Right lobe of liver (tissue), 6 donors: ENCODE measurements at places on chromosomes 12 and 14.

DNA sequence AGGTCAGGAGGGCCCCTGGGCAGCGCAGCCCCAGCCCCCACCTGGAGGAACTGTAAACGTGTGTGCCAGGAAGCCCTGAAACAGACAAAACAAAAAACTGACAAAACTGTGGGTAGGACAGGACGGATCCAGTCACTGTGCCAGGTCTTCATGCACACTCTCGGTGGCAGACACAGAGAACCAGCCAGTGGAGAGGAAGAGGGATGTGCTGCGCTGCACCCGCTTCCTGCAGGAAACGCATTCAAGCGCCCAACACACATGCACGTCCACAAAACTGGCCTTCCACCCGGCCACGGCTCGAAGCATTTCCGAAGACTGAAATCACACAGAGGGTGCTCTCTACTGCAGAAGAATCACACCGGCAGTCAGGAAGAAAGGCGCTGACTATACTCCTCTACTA, 16.9 kb downstream of the BRF1 start:
- DNase-seq: no peak

DNA sequence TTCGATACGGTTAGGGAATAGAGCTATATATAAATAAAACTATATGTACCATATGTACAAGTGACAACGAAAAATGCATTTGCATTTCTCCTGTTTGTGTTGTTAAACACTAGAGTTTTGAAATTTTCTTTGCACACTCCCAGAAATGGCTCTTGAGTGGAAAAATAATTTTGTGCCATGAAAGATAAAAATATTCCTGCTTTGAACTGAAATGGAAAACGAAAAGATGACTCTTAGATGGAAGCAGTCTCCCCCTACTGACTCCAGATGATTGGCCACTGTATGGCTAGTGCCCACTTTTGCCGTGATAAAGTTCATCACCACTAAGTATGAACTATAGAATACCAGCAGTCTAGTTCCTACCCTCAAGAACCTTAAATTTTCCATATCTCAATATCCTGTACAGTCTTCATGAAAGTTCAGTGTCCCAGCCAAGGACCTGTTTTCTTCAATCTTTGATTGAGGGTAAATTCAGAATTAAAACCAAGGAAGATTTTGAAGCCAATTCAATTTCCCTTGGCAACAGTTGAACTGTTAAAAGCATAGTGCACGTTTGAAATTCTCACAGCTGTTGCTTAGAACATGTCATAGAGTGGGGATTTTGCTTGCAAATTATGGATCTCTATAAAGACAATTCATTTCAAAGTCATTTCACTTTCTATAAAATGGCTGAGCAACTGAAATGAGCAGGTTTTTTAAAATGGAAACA, 1.6 kb upstream of the PPP2R5E start:
- no peak for DNase-seq

- DNase-seq: no peak
Observed at GRCh38 chr12:89960607-89961394, 252.2 kb upstream of the ATP2B1 start.

- DNase-seq: no peak
Observed at GRCh38 chr12:101064721-101065120, 145.3 kb downstream of the SLC5A8 start.

GRCh38 chr14:96997269-96997668, 200.1 kb downstream of the VRK1 start:
- no peak for DNase-seq

DNA sequence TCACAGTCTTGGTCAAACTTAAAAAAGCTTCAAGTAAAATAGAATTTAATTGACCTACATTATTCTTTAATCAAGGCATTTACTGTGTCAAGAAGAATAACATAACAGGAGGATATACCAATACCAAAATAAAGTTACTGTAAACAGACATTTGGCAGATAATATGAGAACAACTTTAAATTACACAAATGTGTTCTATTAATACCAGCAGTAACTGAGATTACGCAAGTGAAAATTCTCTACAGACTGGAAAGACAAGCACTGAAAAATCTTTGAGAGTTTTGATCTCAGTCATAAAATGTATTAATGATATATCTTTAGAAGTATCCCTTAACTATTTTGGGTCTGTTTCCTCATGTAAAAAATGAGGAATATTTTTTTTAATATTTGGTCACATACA, 169.2 kb upstream of the SOX5 start:
- DNase-seq: no peak

- DNase-seq: no peak
Observed at GRCh38 chr14:75826599-75826998, 155.2 kb downstream of the TGFB3 start.

GRCh38 chr12:130424858-130425697, 87.4 kb downstream of the PIWIL1 start:
- DNase-seq: no peak

- no peak for DNase-seq
Observed at GRCh38 chr14:87888136-87888999, 104.6 kb downstream of the GALC start.

DNA sequence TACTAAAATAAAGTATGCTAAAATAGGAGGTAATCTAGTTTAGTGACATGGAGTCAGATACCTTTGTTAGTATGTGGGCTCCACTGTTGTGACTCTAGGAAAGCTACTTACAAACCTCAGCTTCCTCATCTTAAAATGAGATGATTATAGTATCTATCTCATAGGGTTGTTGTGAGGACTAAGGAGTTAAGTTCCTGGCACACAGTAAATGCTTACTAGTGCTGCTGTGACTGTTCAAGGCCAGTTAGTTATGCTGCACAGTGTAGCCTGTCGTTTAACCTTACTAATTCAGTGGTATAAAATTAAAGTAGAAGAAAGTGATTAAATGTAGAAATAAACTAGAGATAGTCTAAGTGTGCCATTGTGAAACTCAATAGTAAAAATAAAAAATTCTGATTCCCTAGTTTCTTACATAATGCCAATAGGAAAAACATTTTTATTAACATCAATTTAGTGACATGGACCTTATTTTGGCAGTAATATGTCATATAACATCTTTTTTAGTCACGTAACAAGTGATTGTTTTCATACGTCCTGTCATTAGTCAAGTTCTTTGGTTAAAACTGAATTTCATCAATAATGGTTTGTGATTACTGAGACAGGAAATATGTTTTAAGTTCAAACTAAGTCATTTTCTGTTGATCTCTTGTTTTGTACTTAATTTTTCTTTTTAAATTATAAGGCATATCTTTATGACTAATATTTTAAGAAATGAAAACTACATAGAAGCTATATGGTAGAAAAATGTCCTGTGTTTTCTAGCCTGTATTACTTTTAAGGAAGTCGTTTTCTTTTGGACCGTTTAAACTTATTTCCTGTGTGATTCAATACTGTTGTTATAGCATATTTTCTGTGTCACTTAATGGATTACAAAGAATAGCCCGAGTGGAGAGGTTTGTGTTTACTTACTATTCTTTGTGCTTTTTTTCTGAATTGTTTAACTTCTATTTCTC, 74.0 kb downstream of the PCNX1 start:
- no peak for DNase-seq

GRCh38 chr12:94276725-94277124, 128.3 kb downstream of the PLXNC1 start:
- DNase-seq: no peak

DNA sequence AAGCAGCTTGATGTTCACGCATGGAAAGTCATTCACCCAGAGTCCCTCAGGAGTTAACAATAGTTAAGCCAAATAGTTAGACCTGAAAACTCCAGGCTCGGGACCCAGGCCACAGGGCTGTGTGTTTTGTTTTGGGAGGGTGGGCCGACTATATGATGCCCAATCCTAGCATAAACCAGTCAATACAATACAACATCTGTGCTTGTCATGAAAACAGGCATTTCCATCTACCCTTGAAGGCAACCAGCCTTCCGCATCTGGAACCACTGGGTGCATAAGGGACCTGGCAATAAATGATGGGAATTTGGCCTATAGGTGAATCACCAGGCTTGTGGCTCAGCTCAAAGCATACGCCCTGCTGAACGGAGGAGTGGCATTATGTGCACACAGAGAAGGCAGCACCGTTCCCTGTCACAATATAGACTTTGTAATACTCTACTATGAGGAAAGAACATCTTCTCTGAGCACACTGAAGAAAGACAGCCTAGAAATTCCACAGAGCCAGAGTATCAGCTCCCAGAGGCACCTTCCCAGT, 91.0 kb upstream of the FOXN3 start:
- DNase-seq: no peak

DNA sequence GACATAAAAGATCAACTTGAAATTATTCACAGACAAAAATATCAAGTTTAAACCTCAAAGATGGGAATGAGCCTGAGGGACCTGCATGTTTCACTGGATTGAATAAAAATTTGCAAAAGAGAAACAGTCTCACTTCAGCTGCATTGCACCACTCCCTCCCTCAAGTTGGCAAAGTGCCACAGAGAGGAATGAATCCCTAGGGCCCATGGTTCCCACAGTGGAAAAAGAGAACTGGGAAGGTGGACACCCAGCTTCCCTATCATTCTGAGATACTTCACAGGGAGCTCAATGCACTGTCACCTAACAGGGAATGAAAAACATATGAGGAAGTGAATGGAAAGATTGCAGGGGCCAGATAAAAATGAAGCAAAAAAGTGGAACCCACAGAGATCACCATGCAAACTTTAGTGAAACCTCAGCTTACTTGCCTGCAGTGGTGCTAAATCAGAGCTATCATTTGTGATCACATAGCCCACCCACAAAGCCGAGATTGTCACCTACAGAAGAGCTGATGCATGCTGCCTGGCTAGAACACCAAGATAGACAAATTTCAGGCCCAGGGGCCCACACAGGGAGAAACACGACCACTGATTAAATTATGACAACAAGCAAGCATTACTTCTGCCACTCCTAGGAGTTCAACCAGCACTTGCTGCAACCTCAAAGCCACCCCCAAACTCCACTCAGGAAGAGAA, 911.3 kb downstream of the LRFN5 start:
- DNase-seq: no peak
